ENCODE measurements at places on chromosomes 3 and 15. TPM values are rescaled to one million over a fixed set of nuclear protein-coding genes. Genes with fewer than 3 reads are reported as not detected.

- peak; percentile 85 for DNase-seq
Observed at GRCh38 chr3:4271834-4272233, 31.3 kb upstream of the SETMAR start.

DNA sequence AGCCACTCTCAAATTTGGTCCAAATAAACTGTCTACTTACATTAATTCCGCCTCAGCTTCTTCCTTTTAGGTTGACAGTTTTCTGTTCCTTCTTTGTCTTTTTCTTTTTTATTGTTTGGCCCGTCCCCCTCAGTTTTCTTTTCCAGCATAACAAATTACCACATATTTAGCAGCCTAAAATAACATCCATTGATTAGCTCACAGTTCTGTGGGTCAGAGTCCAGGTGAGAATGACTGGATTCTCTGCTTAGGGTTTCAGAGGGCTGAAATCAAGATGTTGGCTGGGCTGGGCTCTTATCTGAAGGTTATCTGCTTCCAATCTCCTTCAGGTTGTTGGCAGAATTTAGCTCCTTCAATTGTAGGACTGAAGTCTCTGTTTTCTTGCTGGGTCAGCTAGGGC is 24.6 kb upstream of the LCTL start:
- DNase-seq = no peak

DNA sequence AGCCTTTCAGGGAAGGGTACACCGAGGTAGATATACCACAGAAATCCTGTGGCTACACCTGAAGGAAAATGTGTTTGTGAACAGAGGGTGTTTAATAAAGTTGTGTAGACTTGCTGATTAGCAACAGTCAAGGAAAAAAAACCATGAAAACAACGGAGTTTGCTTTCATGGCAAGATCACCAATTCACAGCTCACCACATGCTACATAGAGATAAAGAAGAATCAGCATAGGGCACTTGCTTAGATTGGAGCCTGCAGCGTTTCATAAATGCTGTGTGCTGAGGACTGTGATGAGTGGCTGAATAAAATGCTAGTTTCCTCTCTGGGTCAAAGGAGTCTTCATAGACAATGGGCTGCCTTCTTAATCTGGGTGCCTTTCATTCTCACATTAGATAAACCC is 257.6 kb downstream of the SLC9A9 start:
- no peak for DNase-seq

DNA sequence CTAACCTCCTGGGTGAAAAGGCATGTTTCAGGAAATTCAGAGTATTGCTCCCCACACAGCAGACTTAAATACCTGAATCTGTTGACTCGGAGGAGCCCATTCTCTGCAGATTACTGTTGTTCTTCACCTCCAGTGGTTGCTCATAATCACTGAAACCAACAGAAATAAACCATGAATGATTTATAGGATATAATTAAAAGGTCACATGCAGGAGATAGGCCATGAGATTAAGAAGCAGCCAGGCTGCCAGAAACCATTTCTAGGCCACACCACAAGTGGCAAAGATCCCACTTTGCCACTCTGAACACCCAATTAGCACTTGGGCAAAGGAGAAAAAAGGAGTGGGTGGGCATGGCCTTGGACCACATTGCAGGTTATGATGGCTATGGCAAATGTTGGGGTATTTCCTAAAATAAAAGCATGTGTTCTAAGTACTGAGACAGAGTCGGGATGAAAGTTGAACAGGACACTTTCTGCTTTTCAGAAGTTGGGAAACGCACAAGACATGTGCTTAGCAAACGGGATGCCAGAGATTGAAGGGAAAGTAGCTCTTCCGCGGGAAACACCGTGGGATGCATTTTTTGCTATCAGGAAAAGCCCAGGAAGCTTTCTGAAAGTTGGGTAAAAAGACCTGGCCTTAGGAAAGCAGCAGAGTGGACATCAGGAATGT is 1.5 kb downstream of the CDC25A start:
- no peak for DNase-seq

DNA sequence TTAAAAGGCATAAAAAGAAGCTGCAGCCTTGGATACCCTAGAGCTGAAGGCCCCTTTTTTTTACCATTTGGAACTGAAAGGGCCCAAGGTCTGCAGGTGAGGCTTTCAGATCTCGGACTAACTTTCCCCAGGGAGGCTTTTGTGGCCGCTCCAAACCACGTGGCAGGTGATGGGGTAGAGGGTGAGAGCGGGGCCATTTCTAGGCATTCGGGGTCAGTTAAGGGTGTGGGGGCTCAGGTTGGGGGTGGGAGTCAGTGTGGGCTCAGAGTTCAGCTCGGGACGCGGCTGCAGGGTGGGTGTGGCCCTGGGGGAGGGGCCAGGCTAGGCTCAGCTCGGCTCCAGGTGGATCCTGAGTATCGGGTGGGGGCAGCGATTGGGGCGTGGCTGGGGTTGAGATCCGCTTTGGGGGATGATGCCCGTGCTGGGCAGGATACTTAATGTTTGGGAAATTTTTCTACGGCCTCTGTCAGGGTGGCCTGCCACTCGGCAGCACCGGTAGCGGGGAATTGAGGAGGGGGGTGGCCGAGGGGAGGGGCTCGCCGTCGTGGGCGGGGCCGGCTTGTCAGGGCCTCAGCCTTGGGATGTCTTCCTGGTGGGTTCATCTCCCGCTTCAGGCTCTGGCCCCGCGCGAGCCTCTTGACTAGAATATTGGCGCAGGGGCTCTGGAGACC is 2.5 kb downstream of the KLF13 start:
- no peak for DNase-seq

GRCh38 chr3:79651536-79652065 is 116.2 kb downstream of the ROBO1 start:
- DNase-seq = peak; percentile 0

GRCh38 chr15:78750566-78750965 is 60.7 kb downstream of the ADAMTS7 start:
- DNase-seq = no peak

GRCh38 chr15:52527911-52528563 is 643 bp downstream of the MYO5A start:
- peak; percentile 40 for DNase-seq

DNA sequence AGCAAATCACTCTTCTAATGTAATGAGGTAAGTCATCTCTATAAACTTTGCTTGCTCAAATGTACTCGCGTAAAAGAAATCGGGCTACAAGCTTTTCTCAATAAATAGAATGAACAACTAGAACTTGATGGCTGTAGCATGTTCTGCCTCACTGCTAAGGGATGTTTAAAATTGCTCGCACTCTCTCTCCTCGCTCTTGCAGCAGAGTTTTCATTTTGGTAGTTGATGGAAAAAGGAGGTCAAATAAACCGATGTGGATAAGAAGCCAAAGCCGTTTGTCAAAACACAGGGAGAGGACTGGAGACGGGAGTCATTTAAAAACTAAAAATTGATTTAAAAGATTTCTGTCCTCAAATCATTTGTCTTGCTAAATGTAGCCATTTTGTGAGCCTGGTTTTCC is 53.3 kb downstream of the ANXA2 start:
- no peak for DNase-seq

GRCh38 chr3:94305835-94306611 is 243.2 kb downstream of the NSUN3 start:
- peak; percentile 23 for DNase-seq

GRCh38 chr3:151214459-151214858 is 11.4 kb upstream of the GPR171 start:
- DNase-seq = no peak

GRCh38 chr15:48388910-48389309 is 57.7 kb downstream of the DUT start:
- no peak for DNase-seq

DNA sequence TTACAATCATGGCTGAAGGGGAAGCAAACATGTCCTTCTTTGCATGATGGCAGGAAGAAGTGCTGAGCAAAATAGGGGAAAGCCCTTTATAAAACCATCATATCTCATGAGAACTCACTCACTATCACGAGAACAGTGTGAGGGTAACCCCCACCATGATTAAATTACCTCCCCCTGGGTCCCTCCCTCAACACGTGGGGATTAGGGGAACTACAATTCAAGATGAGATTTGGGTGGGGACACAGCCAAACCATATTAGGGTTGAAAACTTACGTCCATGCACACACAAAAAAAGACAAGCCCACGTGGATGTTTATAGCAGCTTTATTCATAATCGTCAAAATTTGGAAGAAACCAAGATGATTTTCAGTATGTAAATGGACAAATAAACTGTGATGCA is 72.3 kb downstream of the RPL22L1 start:
- DNase-seq = no peak

DNA sequence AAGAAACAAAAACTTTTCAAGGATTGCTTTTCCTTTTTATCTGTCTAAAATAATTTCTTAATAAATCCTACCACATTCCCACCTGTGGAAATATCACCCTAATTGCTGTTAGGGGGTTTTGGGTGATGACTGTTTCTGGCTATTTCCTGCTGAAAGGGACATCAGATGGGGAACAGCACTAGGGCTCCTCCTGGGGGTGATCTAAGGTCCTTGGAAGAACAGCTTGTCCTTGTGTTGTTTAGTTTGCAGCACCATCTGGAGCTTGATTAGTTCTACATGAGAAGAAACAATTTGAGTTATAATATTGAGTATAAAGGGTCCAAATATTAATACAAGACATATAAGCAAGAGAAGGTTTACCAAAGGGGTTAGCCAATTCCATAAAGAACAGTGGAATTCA is 18.7 kb downstream of the OR5H15 start:
- peak; percentile 7 for DNase-seq

GRCh38 chr15:39269352-39269751 is 311.5 kb upstream of the THBS1 start:
- DNase-seq = no peak

GRCh38 chr15:63942486-63943365 is 103.6 kb downstream of the DAPK2 start:
- DNase-seq = no peak

DNA sequence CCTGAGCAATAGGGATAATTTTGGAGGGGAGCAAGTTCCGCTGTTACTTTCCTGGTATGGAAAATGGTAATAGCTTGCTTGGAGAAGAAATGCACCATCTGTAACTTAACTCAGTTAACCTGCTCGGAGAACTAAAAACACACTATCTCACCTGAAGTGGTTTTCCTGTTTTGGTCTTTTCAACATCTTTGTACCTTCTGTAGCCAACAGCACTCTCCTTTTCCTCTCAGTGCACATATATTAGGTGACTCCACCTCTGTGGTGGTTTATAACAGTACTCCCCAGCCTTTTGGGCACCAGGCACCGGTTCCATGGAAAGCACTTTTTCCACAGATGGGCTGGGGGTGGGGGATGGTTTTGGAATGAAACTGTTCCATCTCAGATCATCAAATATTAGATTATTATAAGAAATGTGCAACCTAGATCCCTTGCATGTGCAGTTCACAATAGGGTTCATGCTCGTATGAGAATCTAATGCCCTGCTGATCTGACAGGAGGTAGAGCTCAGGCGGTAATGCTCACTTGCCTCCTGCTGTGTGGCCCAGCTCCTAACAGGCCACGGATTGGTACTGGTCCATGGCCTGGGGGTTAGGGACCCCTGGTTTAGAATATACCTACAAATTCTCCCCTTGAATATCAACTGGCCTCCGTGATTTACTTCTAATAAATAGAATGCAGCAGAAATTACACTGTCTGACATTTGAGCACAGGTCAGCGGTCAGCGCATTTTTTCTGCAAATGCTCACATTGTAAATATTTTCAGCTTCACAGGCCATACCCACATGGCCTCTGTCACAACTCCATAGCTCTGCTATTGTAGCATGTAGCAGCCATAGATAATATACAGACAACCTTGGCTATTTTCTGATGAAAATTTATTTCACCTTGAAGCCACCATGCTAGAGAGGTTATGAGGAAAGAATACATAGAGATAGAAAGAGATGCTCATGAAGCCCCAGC is 83.8 kb upstream of the SUCLG2 start:
- no peak for DNase-seq

DNA sequence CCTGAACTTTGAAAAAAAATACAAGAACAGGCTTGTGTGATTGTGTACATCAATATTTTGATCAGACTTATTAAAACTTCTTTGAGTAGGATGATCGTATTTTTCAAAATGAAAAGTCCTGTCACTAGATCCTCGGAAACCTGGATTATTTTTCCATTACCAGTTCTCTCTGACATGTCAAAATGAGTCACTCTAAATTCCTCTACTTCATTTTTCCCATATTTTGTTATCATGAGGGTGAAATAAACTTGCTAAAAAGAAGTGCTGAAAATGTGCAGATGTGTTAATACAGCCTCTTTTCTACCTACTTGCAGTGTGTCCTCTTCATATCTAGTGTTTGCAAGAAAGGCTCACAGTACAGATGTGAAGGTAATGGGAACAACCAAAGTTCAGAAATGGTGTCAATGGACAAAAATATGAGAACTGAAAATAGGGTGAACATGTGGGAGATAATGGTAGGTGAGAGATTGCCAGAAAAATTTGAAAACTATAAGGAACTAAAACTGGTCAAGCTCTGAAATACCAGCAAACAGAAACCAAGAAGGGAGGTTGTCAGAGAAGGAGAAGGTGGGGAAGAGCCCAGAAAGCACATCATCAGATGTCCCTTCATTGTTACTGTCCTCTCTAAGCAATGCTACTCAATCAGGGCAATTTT is 108.2 kb downstream of the EOMES start:
- DNase-seq = no peak

DNA sequence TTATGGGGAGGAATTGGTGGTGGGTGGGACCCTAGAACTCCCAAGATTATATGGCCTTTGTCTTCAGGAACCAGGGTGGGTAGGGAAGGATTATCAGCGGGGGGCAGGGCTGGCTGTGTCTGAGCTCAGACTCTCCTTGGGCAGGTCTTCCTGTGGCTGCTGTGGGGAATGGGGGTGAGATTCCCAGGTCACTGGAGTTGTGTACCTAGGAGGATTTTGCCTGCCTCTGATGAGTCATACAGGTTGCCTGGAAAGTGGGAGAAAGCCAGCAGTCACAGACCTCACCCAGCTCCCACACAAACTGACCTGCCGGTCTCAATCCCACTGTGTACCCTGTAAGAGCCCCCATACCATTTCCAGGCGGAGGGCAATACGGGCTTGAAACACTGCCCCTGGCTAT is 209.9 kb upstream of the CNTN3 start:
- DNase-seq = no peak

- no peak for DNase-seq
Observed at GRCh38 chr3:176987901-176988650, 209.2 kb downstream of the TBL1XR1 start.

DNA sequence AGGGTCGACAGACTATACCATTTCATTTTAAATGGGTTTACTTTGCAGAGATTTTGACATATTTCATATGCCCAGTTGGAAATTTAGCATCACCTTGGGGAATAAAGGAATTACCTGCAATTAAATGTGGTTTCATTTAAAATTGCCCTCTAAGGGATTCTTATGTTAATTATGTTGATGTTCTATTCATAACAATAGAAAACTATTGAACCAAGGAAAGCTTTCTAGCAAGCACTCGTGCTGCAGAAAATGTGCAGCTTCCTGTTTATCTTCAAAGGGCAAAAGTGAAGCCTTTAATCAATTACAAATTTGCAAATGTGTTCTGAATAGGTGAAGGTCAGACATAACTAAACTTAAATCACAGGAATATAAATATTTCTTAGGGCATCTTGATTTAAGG is 352.1 kb downstream of the CHST2 start:
- no peak for DNase-seq

The DUOXA2 gene
- polyA plus RNA-seq = 0.98 TPM

The NANOGP8 gene
- polyA plus RNA-seq = not detected

The MKRN3 gene
- 0.30 TPM for polyA plus RNA-seq

The TRAT1 gene
- polyA plus RNA-seq = 0.53 TPM

The RGMA gene
- polyA plus RNA-seq = 2.3 TPM

The CELF6 gene
- polyA plus RNA-seq = 6.4 TPM

The SNX33 gene
- polyA plus RNA-seq = 19.3 TPM

The CHRNA7 gene
- 0.30 TPM for polyA plus RNA-seq

The HRG gene
- not detected for polyA plus RNA-seq

The MOBP gene
- 0.10 TPM for polyA plus RNA-seq
